Activated CD4-positive, alpha-beta T cell treated with anti-CD3 and anti-CD28 coated beads, Interleukin-2, amount 50 U/mL, for 16 hours (primary cell): ENCODE measurements at places on chromosomes 1 and 21.

DNA sequence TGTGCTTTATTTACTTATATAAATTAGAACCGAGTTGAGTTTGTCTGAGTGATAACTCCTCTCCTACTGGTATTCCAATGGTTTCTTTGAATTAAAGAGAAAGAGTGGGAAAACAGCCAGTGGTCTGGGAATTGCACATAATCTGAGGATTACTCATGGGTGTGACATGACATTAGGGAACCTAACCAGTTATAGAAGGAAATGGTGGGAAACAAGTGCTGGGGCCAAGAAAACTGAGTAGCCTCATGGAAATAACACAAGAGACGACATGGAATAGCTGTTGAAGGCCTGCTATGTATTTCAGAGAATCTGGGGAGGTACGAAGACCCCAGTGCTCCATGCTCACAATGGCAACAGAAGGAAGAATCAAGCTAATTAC lies 41.8 kb upstream of the LRRC52 start:
- no peak for DNase-seq

DNA sequence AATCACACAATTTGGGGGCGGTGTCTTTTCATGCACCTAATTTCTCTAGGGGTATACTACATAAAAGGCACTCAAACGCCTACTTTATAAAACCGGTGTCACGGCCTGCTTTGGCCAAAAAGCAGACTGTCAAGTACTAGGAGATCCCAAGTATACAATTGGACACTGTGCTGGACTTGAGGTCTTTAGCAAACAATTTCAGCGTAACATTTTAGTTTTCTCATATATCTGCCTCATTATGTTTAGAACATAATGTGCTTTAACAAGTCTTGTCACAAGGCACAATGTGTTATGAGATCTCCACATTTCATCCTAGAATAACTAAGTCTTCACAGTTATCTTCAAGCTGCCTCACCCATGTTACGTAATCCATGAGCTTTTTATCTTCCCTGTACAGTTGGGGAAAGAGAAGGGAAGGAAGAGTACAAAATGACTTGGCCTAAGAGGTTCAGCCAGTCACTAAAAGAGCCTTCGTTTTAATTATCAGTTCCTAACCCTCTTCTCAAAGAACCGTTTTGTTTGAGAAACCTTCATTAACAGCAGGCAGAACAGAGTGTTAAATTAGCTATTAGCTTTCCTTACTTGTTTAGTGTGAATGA lies 1.7 kb downstream of the SSX2IP start:
- no peak for DNase-seq

GRCh38 chr1:100448366-100448765 lies 89.6 kb upstream of the GPR88 start:
- DNase-seq, result no peak

GRCh38 chr1:225468270-225469020 lies 40.6 kb upstream of the LBR start:
- DNase-seq, result no peak

DNA sequence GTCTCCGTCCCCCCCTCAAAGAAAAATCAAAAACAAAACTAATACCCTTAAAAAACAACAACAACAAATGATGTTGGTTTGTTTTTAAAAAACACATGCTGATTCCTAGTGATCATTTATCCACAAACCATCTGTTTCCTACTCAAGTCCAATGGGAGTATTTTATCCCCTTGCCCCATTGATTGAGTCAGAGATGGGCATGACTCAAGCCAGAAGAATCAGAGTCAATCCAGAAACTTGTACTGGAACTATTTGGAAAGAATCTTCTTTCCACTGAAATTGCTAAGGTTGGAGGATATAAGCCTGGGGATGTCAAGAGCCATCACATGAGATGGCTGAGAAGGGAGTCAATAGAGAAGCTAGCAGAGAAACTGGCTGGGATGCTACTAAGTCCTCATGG lies 176.4 kb downstream of the MIS18A start:
- DNase-seq, result no peak

GRCh38 chr21:14492931-14493330 lies 53.2 kb downstream of the SAMSN1 start:
- no peak for DNase-seq
